ENCODE measurements at places on chromosomes 4 and X.

DNA sequence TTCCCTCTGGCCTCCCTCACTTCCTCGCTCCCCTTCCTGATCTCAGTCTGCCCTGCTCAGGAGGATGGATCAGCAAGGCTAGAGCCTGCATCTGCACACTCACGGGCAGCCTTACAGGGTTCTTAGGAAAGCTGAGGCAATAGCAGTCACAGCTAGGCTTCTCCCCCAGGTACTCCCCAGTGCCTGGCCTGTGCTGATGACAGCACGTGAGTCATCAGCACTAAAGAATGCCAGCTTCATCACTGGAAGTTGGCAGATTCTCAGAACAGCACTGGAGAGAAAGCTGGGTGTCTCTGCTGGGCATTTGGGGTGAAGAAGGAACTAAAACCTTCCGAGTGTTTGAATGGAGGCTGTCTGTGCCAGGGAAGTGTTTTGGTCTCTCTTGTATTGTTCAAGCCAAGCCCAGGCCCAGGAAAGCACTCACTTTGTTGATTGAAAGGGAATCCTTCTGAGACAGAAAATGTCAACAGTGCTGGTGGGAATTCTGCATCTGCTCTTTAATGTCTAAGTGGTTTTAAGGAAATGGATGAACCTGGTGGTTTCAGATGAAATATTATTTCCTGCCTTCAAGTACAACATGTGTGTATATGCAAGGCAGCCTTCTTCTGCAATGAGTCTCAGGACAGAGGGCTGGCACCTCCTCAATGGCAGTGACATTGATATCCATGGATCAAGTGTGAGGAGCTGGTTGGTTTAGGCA lies 73.0 kb upstream of the SCOC start:
- no peak for DNase-seq

DNA sequence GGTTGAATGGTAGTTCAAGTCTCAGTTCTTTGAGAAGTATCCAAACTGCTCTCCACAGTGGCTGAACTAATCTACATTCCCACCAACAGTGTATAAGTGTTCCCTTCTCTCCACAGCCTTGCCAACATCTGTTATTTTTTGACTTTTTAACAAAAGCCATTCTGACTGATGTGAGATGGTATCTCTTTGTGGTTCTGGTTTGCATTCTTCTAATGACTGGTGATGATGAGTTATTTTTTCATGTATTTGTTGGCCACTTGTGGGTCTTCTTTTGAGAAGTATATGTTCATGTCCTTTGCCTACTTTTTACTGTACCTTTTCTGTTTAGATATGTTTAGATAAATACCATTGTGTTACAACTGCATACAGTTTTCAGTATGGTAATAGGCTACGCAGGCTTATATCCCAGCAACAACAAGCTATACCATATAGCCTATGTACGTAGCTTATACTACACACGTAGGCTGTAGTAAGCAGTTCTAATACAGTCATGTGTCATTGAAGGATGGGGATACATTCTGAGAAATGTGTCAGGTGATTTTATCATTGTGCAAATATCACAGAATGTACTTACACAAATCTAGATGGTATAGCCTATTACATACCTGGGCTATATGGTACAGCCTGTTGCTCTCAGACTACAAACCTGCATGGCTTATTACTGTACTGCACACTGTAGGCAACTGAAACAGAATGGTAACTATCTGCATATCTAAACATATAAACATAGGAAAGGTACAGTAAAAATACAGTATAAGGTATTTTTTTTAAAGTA lies 28.1 kb downstream of the KLHL8 start:
- DNase-seq = no peak

DNA sequence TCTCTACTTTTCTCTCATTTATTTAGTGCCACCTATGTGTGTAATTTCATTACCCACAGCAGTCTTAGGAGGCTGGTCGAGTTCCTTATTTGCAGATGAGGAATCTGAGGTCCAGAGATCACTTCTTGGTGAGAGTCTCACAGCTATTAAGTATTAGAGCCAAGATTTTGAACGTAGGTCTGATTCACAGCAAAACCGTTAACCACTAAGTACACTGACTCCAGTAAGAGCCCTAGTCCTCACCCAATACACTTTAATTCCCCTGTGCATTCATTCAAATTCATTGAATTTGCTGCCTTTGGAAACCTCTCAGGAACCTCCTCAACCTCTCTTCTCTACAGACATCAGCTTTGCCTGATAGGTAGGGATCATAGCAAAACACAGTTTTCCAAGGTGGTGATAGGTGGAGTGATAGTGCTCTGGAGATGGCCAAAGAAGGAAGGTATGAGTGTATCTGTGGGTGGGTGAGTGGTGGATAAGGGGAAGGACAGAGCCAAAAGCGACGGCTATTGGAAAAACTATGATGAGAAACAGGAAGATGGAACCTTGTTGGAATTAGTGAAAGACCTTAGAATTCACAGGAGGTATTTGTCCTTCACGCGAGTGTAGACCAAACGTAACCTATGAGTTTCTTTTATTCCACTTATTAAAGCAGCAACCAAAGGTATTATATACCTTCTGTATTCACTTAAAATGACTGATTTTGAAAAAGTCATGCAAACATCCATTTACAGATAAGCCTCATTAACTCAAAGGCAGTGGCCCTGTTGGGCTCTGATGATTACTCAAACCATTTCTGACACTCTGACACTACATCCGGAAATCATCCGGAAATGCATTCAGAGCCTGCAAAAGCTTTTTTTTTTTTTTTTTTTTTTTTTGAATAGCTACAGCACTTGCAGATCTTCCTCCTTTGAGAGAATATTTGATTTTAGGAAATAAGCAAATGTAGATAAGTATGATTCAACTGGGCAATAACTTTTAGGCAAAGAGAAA lies 6.3 kb downstream of the FMR1 start:
- DNase-seq = no peak

DNA sequence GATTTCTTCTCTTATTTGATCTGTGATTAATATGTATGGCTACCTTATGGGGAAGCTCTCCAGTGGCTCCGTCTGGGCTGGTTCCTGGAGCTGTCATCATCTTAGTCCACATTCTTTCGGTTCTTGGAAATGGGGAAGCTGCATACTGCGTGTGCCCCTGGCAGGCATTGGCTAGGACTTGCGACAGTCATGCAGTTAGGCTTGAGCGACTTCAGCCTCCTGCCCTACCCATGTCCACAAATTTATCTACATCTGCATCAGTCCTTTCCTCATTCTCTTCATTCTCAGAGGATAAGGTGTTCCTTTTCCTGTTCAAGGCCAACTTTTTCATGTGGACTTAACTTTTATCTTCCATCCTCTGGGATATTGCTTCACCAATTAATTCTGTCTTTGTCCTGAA lies 214.2 kb downstream of the RELL1 start:
- DNase-seq = no peak

DNA sequence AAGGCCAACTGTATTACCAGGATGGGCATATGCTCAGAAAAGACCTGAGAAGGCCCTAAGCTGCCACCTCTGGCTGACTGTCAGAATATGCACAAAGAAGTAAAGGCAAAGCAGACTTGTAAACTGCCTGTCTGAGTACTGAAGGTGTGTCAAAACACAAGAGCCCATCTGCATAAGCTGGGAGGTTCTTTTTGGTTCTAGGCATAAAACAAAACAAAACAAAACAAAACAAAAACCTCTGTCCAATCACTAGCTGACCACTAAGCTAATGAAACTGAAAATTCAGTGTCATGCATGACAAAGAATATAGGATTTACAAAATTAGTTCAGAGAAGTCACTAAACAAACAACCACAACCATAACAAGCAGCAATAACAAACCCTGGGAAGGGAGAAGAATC lies 20.6 kb downstream of the SH3D19 start:
- no peak for DNase-seq

GRCh38 chr4:146442801-146443200 lies 78.9 kb downstream of the SLC10A7 start:
- DNase-seq = peak; percentile 25

DNA sequence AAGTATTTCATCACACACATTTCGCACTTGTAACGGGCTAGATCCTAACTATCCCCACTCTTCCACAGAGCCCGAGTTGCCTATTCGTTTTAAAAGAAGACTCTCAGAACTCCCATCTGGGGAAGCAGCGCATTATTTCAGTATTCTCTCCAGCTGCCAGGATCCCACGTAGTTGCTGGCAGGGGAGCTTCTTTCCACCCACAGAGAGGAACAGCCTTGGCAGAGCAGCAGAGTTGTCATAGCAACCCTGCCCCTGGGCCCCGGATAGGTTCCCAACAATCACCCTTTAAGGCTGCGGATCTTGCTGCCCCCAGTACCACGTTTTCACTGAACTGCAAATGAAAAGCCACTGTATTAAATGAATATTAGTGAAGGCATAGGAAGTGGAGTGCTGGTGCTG lies 106.7 kb downstream of the GPM6A start:
- no peak for DNase-seq

DNA sequence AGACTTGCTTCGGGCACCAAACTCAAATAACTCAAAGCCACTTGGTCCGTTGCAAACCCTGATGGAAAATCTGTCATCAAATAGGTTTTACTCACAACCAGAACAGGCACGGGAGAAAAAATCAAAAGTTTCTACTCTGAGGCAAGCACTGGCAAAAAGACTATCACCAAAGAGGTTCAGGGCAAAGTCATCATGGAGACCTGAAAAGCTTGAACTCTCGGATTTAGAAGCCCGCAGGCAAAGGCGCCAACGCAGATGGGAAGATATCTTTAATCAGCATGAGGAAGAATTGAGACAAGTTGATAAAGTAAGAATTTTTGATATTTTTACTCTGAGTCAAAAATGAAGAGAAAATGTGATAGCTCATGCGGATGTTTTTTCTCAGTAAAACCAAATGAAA lies 87.2 kb downstream of the NRK start:
- no peak for DNase-seq

- no peak for DNase-seq
Observed at GRCh38 chr4:112287258-112287989, 1.7 kb upstream of the TIFA start.

DNA sequence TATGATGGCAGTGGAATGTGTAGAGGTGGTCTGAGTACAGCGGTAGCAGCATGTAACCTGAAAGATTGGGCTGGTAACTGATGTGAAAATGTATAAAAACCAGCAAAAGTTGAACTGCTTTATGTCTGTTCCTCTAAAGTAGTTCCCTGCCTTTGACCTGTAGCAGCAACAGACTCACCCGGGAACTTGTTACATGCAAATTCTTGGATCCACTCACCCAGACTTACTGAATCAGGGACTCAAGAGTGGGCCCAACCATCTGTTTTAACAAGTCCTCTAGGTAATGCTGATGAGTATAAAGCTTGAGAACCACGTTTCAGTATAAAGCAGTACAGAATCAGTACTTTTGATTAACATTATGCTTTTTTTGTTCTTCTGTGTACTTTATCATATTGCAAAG lies 84.7 kb downstream of the RAP1GDS1 start:
- no peak for DNase-seq

DNA sequence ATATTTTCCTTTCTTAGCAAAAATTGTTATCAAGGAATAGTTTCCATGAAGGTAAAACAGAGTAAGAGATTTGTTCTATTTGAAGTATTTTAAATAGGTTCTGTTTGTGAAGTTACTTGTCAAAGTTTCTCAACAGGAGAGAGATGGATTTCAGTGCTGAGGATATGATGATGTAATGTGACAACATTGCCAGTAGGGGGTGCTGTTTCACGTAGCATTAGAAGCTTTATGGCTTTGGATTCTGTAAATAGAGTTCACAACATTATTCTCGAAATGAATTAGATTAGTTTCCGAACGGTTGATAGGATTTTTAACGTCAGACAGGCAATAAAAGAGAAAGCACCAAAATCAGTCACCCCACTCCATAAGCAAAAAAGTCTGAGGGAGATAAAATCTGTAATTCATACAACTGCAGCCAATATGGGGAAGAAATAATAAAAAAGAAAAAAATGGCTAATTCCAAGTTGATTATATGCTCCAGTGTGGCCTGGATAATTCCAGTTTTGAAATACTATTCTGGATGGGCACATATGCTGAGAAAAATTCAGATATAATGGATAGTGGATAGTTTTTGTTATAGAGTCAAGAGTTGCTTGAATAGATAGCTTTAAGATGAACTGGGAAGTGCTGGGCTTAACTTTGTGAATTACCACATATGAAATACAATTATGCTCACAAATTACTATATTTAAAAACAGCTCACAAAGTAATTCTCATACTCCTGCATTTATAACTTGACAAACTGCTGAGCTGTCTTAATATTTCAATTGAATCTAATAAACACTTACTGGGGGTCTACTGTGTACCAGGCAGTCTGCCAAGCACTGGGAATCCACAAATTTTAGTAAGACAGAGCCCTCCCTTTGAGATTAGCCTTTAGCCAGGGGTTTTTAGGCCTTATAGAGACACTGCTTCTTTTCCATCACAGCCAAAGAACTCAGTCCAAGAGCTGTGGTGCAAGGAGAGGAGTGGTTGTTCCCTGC lies 109.1 kb downstream of the GPAT3 start:
- DNase-seq = peak; percentile 34

- DNase-seq = no peak
Observed at GRCh38 chr4:34043131-34043530, 2201.2 kb downstream of the ARAP2 start.

DNA sequence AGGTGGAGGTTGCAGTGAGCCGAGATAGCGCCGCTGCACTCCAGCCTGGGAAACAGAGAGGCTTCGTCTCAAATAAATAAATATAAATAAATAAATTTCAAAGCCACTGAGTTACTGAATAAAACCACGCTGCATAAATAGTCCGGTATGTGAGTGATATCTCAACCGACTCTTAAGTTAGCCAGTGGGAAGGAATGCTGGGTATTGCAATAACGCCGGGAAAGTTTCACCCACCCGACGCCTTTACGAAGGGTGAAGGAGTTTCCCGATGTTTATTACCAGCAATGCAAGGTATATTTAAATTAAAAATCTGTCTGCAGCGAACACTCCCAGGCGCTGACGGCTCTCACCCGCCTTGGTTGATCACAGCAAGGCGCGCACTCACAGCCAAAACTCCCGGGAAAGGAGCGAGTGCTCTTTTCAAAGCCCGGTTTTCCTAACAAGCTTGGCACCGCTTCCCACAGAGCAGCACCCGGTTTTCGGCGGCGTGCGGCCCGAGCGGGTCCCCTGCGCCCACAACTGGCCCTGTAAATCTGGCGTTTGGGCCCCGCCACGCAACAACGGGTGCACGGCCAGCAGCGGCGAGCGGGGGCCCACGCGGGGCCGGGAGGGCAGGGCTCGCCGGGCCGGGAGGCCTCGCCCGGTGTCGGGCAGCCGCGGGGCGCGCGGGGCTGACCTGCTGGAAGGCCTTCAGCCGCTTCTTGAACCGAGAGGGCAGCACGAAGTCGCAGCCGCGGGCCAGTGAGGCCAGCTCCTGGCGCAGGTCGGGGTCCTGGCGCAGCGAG lies 13.7 kb downstream of the PPP2R3B start:
- no peak for DNase-seq

GRCh38 chrX:44042751-44043150 lies 69.6 kb upstream of the NDP start:
- no peak for DNase-seq
